ENCODE measurements at places on chromosomes 5 and 9.

GRCh38 chr5:74945561-74946165 is 79.5 kb upstream of the FAM169A start:
- DNase-seq = no peak

DNA sequence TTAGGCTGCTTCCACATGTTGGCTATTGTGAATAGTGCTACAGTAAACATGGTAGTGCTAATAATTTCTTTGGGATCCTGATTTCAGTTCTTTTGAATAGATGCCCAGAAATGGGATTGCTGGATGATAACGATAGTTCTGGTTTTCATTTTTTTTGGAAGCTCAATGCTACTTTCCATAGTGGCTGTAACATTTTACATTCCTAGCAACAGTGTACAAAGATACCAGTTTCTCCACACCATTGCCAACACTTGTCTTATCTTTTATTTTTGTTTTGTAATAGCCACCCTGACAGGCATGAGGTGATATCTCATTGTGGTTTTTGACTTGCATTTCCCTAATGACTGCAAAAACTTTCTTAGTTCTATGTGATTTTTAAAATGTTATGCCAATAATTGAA is 68.8 kb upstream of the LRRC70 start:
- no peak for DNase-seq

DNA sequence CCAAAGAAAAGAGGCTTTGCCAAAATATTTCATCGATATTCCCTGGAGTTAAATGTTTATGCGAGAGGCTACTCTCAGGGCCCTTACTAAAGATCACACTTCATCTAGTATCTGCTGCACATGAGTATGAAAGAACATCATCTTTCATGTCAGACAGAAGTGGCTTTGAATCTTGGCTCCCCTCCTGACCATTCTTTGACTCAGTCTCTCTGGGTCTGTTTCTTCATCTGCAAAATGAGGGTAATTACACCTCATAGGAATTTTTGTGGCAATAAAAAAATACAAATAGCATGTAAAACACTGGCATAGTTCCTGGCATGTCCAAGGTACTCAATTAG is 58.1 kb downstream of the SLIT3 start:
- DNase-seq = no peak

- no peak for DNase-seq
Observed at GRCh38 chr5:133967698-133968203, 674 bp downstream of the C5orf15 start.

DNA sequence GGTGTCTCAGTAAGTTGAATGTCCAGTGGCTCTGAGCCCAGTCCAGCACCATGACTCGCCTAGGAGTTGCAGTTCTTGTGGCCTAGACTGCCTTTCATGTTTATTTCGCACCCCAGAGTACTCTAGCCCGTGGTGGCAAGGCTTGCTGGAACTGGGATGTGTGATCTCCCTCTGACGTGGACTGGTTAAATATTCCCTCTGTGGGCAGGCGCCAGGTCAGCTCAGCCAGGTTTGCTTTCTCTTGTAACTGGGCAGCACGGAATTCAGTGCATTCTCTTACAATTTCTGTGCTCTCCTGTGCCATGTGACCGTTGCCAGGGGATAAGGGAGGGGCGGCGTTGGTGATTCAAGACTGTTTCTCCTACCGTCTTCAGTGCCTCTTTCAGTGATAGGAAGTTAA is 270.8 kb downstream of the KDM4C start:
- no peak for DNase-seq

- DNase-seq = no peak
Observed at GRCh38 chr9:4020755-4021296, 279.0 kb downstream of the GLIS3 start.

GRCh38 chr9:100720922-100721321 is 143.0 kb downstream of the CAVIN4 start:
- no peak for DNase-seq

GRCh38 chr5:137142346-137142745 is 356.8 kb downstream of the SPOCK1 start:
- no peak for DNase-seq

GRCh38 chr9:91035825-91036208 is 234.2 kb downstream of the SYK start:
- no peak for DNase-seq

GRCh38 chr9:94478755-94479730 is 75.8 kb upstream of the PCAT7 start:
- DNase-seq = no peak

- no peak for DNase-seq
Observed at GRCh38 chr9:110782701-110783100, 114.1 kb downstream of the MUSK start.

- no peak for DNase-seq
Observed at GRCh38 chr5:14032918-14033317, 88.4 kb upstream of the DNAH5 start.

DNA sequence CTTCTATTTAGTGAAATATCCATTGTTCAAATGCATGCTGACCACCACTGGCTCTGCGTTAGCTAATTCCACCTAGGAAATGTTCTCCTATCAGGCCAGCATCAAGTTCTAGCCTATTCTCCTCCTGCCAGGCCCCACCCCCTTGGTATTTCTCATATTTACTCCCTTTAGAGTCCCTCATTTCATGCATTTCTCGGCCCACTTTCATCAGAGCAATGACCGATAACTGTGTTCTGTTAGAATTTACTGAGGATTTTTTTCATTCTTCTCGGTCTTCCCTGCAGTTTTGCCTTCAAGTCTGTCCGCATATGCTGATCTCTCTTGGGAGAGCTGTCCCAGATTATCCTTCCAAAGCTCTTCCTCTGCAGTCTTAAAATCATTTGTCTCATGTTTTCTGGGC is 143.4 kb downstream of the GOLPH3 start:
- no peak for DNase-seq

- DNase-seq = no peak
Observed at GRCh38 chr5:2896371-2897275, 145.1 kb upstream of the IRX2 start.

DNA sequence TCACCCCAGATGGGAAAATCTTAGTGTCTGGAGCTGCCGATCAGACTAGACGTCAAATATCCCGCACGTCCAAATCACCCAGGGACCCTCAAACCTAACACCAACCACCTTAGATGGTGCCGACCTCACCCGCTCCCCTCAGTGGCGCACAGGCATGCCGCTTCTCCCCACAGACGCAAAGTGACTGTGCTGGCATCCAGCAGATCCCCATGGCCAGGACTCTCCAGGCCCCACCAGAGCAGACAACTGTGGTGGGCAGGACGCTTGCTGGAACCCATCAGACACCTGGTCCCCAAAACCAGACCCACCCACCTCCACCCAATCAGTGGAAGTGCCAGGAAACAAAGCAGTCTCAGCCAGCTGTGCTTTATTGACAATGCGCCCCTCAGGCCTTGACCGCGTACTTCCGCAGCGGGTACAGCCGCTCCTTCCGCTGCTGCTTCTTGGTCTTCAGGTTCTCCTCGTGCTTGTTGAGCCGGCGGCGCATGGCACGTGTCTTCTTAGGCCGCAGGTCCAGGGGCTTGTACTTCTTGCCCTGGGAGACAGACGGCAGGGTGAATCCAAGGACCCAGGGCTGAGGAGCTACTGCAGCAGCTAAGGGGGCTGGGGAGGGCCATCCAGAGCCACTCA is 4.1 kb downstream of the RPL35 start:
- DNase-seq = no peak

- DNase-seq = no peak
Observed at GRCh38 chr5:67221487-67222242, 25.1 kb upstream of the CD180 start.

- no peak for DNase-seq
Observed at GRCh38 chr9:32955655-32956478, 45.6 kb downstream of the APTX start.

- DNase-seq = no peak
Observed at GRCh38 chr9:16559418-16560188, 310.9 kb downstream of the BNC2 start.

- DNase-seq = no peak
Observed at GRCh38 chr9:118536153-118536552, 832.0 kb downstream of the TLR4 start.

DNA sequence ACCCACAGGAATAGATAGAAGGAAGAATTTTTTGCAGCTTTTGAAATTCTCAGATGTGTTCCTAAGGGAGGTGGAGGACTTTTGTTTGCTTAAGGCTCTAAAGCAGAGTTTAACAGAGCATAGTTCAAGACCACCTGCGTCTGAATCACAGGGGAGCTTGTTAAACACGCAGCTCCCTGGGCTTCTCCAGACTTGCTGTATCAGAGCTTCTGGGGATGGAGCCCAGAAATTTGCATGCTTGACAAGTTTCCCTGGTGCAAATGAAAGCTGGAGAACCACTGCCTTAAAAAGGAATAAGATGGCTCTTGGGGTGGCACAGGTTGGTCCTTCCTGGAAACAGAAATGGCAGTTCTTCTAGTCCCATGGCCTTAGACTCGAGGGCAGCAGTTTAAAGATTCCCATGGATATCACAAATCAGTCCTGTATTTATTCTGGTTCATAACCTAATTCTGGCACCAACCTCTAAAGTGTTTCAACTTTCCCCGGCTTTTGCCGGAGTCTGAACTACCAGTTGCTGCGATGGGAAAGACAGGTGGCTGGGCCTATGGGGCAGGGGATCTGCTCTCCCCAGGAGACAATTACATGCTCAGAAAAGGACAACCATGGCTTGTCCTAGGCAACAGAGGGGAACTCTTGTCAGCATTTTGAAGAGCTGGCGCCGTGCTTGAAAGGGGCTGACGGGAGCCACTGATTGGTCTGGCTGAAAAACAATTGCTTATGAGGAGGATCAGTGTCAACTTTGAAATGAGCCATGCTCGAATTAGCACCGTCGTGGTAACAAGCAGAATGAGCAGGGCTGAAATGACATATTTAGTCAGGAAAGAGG is 599.6 kb downstream of the CCDC171 start:
- DNase-seq = no peak

DNA sequence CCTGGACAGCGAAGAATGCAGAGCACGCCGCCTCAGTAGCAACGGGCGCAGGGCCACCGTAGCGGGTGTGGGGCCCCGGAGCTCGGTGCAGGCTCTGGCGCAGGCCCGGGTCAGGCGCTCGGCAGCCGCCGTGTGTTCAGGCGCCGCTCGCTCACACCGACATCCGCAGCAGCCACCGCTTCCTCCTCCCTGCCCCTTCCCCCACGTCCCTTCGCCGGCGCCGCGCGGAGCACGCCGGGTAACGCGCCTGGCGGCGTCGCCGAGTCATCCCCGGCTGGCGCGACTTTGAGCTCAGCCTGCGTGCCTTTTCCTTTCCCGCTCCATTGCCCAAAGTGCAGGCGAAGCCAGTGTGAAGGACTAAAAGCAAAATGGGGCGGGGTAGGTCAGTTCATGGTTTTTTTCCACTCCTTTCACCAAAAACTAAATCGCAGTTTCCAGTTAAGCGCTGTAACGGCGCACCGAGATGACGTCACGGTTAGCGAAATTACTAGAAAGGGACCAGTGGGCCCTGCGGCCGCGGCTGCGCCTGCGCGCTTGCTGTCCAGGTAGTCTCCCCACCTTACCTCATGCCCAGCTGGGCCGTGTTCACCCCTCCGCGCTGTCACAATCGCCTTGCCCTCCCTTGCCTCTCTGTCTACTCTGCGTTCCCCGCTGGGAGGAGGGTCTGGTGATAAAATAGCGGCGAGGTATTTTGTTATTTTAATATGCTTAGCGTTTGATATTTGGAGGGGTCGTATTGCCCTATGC is at the start of gene UBQLN1:
UBQLN1 (minus strand) TSS at position 191 of the 747 bp plus-strand sequence. CDS start 279 bp downstream, outside the sequence.
- DNase-seq = peak; percentile 84

- no peak for DNase-seq
Observed at GRCh38 chr9:136645352-136645902, 17.3 kb upstream of the EGFL7 start.

DNA sequence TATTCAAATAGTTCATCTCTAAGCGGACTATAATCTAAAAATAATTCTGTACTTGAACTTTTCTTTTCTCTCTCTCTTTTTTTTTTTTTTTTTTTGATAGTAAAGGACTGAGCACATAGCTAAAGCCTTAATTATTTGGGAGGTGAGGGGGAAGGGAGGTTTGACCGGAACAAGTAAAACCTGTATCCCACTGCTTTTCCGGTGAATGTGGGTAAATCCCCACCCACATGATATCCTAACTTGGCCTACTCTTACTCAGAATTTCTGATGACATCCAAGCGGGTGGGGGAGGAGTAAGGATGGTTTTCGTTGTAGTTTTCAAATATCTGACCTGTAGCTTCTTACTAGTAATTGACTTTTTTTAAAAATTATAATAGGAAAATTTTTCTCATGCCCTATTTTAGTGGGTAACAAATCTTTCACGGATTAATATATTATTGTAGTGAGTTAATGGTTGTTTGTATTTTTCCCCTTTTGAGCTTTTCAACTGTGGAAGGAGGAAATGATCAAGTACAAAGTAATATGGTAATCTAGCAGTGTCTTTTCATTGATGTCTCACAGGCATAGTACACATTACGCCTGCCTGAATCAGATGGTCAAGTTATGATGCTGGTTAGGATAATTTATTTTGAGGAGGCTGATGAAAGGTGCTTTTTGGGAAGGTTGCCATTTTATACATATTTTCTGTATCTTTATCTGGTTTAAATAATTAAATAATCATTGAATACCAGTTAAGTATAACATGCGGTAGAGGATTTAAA is 2.2 kb upstream of the ELL2 start:
- no peak for DNase-seq

GRCh38 chr9:35232867-35233544 is 71.2 kb downstream of the UNC13B start:
- DNase-seq = no peak

GRCh38 chr9:119289740-119290433 is 79.3 kb downstream of the BRINP1 start:
- no peak for DNase-seq

- no peak for DNase-seq
Observed at GRCh38 chr5:150213530-150213929, 23.7 kb downstream of the SLC6A7 start.

GRCh38 chr9:6590772-6591384 is 54.7 kb downstream of the GLDC start:
- no peak for DNase-seq

DNA sequence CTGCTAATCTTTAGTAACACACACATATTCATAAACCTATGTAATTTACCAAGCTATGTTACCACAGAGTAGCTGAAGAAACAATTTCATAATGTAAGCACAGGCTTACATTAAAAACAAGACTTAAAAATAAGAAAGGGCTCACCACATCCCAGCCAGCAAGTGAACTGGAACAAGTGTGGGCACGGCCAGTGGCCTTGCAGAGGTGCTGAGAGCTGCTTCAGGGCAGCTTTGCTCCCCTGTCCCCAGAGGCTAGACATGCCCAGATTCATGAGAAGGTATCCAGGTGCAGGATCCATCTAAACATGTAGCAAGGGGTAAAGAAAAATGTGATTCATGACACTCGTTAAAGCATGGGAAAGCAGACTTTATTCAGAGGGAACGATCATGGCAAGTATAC is 62.0 kb upstream of the CKS2 start:
- no peak for DNase-seq

DNA sequence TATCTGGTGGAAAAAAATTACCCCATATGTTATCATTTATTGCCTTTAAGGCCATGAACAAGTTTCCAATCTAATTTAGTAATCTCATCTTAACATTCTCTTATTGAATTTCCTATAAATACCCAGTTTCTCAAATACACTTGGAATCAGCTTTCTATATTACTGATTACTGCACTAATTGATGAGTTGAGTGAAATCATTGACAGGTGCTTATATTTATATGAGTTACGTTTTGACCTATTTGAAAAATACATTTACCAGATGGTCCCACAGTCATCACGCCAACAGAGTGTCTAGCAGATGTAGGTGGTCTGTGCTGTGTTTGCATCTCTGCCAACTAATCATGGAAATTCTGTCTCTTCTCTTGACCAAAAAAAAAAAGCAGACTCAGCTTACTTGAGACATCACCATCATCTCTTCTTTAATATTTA is 307.3 kb upstream of the NREP start:
- no peak for DNase-seq

GRCh38 chr5:140219068-140219991 is 44.3 kb downstream of the CYSTM1 start:
- DNase-seq = no peak
